ENCODE measurements at places on chromosomes 5 and 9. TPM values are rescaled to one million over a fixed set of nuclear protein-coding genes. Genes with fewer than 3 reads are reported as not detected.

DNA sequence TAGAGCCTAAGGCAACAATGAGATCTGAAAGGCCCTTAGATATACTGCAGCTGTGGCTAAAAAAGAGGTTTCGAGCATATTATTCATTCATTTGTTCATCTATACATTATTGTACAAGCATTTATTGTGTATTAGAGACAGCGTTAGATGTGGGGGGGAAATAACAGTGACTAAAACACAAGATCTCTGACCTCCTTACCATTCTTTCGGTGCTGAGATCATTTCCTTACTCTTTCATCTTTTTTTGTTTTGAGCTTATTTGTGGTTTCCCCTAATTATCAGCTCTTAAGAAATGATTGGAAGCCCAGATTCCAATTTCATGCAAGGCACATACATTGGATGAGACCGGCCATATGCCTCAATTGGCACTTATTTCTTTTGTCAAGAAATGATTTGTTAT lies 113.2 kb downstream of the SEC61B start:
- H3K36me3 ChIP-seq = no peaks in the 10 kb centered on the region
- no peaks in the 10 kb centered on the region for H3K27me3 ChIP-seq
- no peaks in the 10 kb centered on the region for H3K4me1 ChIP-seq
- H3K27ac ChIP-seq = no peak overlapping the region
- DNase-seq = no peak

OBP2B gene
- not detected for total RNA-seq

- no peak overlapping the region for H3K27ac ChIP-seq
- H3K27me3 ChIP-seq = no peaks in the 10 kb centered on the region
- H3K4me3 ChIP-seq = no peak overlapping the region
- no peaks in the 10 kb centered on the region for H3K36me3 ChIP-seq
Observed at GRCh38 chr5:139512786-139513390, 30.3 kb upstream of the STING1 start.

CMYA5 gene
- total RNA-seq = 0.27 TPM

- no peaks in the 10 kb centered on the region for H3K36me3 ChIP-seq
- no peaks in the 10 kb centered on the region for H3K27me3 ChIP-seq
- no peak overlapping the region for H3K27ac ChIP-seq
- H3K4me1 ChIP-seq = no peaks in the 10 kb centered on the region
Observed at GRCh38 chr5:142343531-142343930, 18.7 kb upstream of the SPRY4 start.

- no peaks in the 10 kb centered on the region for H3K4me1 ChIP-seq
- H3K27ac ChIP-seq = no peak overlapping the region
- H3K36me3 ChIP-seq = no peaks in the 10 kb centered on the region
- no peak for DNase-seq
Observed at GRCh38 chr5:178899289-178899688, 3.6 kb downstream of the ZFP2 start.

- peak overlapping the region; percentile 50 for H3K27ac ChIP-seq
- H3K36me3 ChIP-seq = no peaks in the 10 kb centered on the region
- no peaks in the 10 kb centered on the region for H3K27me3 ChIP-seq
Observed at GRCh38 chr9:27394826-27395201, 97.9 kb upstream of the EQTN start.

GRCh38 chr9:14893280-14893679 lies 16.9 kb downstream of the FREM1 start:
- no peaks in the 10 kb centered on the region for H3K4me1 ChIP-seq
- no peaks in the 10 kb centered on the region for H3K27me3 ChIP-seq
- H3K4me3 ChIP-seq = no peak overlapping the region
- H3K27ac ChIP-seq = no peak overlapping the region

OTP gene
- total RNA-seq = not detected

PRRC2B gene
- 221 TPM for total RNA-seq

CD14 gene
- 101 TPM for total RNA-seq

GPR151 gene
- total RNA-seq = not detected

- no peaks in the 10 kb centered on the region for H3K27me3 ChIP-seq
- H3K36me3 ChIP-seq = no peaks in the 10 kb centered on the region
- no peak overlapping the region for H3K27ac ChIP-seq
- H3K4me3 ChIP-seq = no peak overlapping the region
Observed at GRCh38 chr5:179185941-179186411, 125.8 kb downstream of the ZNF354C start.

DNA sequence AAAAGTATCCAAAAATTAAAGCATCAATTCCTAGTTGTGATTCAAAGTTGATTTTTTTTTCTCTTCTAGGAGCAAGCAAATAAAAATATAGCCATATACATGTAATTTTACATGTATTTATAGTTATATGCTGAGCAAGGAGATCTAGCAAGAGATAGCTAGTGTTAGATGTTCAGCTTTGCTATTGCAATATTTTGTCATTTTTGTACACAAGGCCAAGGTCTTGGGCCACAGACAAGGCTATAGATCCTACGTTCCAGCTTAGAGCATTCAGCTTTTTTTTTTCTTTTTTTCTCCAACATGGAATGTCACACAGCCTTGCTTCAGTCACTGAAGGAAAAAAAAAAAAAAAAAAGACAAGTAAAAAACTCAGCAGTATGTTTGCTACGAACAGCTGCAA lies 36.8 kb downstream of the HMGCR start:
- peak overlapping the region; percentile 9 for H3K27ac ChIP-seq
- H3K4me3 ChIP-seq = no peak overlapping the region
- H3K4me1 ChIP-seq = peaks cover 3% of the 10 kb centered on the region
- H3K27me3 ChIP-seq = no peaks in the 10 kb centered on the region
- no peaks in the 10 kb centered on the region for H3K36me3 ChIP-seq
- no peak for DNase-seq

PCDHGA7 gene
- 5.4 TPM for total RNA-seq
